ENCODE measurements at places on chromosomes 1 and 21.

DNA sequence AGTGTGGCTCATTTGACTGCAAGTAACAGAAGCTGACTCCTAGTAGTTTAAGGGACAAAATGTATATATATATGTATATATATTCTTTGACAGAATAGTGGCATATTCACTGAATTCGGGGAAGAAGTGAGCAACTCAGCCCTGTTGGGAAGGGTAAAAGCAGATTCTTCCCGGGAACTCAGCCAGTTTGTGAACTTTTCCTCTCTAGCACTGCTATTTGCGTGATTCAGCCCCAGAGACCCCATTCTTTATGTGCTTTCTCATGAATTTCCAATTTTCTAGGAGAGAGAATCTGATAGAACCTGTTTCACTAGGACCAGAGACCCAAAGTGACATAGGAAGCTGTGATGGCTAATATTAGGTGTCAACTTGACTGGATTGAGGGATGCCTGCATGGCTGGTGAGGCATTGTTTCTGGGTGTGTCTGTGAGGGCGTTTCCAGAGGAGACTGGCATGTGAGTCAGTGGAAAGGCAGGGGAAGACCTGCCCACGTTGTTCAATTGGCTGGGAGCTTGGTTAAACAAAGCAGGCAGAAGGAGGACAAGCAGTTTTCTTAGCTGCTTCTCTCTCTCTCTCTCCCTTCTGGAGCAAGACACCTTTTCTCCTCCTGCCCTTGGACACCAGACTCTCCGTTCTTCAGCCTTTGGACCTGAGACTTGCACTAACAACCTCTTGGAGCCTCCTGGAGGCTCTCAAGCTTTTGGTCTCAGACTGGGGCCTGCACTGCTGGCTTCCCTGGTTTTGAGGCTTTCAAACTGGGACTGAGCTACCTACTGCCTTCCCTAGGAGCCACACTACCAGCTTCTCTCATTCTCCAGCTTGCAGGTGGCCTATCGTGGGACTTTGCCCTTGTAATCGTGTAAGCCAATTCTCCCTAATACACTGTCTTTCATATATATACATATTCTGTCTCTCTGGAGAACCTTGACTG, 93.4 kb upstream of the KCNK1 start:
- ATAC-seq = no peak

DNA sequence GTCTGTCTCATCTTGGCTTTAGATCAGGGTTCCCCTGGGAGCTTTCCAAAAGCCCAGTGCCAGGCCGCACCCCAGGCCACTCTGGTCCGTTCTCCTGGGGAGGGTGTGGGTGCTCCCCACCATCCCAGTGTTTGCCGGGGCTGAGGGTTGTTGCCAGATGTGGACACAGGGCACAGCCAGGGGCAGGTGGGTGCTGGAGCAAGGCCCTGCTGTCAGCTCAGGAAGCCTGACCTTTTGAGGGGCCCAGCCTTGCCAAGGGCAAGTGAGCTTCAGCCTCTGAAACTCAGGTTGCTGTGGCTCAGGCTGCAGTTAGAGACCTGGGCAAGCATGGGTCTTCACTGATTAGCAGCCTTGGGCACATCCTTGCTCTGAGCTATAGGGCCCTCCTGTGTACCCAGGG, 22.8 kb upstream of the ZBTB21 start:
- ATAC-seq = no peak

DNA sequence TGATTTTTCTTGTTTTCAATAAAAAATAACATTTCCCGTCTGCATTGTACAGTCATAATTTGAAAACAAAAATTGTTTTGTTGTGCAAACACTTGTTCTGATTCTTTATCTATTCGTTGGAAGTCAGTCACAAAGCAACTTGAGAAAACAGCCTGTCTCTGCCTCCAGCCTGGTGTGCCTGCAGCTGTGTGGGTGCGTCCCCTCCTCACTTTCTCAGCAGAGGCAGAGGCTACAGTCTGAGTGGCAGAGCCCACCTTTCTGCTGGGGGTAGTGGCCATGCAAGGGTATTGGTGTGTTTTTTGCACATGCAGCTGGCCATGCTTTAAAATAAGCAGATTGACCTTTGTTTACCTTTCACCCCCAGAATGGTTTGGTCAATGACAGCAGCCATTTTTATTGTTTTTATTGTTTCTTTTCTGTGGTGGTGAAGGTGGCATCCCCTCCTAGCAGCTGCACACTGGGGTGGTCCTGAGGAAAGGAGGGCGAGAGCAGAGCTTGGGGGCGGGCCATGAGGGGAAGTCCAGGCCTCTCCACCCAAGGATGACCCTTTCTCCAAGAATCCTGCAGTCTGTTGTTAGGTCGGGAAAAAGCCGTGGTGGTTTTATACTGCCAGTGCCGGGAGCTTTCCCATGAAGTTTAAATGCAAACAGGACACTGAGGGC, 159.6 kb downstream of the PCBP3 start:
- no peak for ATAC-seq

DNA sequence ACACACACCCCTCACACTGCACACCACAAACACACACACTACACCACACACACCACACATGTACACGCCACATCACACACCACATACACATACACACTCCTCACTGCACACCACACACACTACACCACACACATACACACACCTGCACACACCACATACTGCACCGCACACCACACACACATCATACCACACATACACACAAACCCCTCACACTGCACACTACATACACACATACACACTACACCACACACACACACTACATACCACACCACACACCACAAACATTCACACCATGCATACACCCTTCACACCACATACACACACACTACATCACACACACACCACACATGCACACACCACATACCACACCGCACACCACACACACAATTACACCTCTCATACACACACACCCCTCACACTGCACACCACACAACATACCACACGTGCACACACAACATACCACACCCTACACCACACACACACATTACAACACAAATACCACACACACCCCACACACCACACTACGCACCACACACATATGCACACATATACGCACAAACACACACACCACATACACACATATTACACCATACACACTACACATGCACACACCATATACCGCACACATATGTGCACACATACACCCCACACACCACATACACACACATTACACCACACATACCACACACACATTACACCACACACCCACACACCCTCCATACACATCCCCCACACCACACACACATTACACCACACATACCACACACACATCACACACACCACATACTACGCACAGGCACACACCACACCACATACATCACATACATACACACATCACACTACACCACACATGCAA, 29.6 kb downstream of the RAB7B start:
- ATAC-seq = no peak

DNA sequence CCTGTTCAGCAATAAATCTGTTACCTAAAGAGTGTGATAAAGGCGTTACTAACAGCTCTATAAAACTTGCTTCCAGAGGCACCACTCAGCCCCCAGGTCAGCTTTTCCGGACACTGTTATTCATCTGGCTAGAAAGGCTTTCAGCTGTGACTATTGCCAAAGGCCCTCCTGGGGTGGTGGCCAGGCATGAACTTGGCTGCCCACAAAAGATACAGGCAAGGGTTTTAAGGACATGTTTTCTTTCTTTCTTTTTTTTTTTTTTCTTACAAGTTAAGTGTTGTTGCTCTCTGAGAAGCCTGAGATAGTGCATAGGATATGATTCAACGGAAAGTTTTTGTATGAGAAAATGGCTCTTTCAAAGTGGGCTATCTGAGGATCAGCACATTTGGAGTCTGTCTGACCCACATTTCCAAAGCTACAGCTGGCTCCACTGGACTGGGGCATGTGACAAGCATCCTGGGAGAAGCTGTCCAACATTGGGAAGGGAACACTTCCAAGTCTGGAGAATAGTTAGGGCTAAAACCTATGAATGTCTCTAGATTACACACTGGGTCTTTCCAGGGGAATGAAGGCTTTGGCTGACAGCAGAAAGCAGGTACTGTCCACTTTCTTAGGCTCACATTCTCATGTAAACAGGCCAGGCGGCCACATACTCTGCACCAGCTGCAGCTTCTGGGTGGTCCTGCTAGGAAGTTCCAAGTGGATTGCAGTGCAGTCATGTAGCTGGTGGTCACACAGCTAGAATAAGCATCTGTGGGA, 639.7 kb downstream of the LMO4 start:
- ATAC-seq = peak; percentile 50

- ATAC-seq = no peak
Measured at GRCh38 chr1:227574926-227575325, 11.6 kb downstream of the ZNF678 start.
